ENCODE measurements at places on chromosomes 2 and 18.

DNA sequence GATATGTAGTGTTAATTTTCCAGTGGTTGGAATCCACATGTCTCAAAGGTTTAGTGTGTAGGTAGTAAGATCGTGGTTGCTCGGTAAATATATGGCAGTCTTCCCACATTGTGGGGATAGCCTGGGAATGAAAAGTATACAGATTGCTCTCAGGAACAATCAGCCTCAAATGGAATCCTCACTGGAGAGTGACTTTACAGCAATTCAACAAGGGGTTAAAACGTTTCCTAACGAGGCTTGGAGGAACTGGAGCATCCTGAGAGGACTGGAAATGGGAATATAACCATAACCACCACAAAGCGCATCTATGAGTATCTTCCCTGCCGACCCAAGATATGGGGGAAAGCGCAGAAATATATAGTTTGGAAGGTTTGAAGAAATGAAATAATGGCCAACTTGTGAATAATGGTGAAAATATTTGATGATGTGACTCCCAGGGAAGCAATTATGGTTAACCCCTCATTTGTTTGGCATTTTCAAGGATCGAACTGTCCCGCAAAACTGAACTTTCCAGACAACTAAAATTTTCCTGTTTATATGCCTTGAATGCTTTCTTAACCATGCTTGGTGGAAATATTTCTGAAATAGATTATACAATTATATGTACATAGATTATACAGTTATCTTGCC is 100.7 kb upstream of the FOSL2 start:
- DNase-seq, result no peak

- no peak for DNase-seq
Measured at GRCh38 chr2:9392898-9393765, 30.2 kb downstream of the ITGB1BP1 start.

DNA sequence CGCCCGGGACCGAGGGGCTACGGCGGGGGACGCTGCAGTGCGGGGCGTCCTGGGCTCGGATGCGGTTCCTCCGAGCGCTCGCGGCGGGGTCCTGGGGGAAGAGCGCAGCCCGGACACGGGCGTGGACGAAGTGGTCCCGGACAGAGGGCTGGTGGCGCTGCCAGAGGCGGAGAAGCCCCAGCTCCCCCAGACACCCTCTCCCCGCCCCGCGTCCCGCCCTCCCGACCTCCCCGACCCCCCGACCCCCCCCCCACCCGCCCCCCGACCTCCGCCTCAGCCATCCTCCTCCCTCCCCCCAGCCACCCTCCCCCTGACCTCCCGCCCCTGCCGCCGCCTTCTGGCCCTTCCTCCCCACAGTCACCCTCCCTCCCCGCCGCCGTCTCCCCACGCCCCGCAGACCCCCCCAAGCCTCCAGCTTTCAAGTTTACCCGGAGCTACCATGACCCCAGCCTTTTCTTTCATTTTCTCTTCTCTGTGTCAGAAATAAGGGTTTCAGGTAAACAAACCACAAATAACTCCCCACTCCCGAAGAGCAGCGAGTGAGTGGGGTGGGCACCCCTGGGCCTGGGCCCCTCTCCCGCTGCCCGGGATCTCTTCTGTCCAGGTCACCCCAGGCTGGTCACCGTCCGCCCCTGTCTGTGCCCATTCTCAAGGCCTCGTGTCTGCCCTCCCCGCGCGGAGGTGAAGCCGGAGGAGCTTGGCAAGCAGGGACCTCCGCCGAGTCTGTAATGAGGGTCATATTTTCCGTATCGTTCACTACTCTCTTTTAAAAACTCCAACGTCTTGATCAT is 5.1 kb downstream of the NFATC1 start:
- DNase-seq, result peak; percentile 66

- no peak for DNase-seq
Measured at GRCh38 chr18:58212274-58212673, 168.2 kb downstream of the NEDD4L start.

DNA sequence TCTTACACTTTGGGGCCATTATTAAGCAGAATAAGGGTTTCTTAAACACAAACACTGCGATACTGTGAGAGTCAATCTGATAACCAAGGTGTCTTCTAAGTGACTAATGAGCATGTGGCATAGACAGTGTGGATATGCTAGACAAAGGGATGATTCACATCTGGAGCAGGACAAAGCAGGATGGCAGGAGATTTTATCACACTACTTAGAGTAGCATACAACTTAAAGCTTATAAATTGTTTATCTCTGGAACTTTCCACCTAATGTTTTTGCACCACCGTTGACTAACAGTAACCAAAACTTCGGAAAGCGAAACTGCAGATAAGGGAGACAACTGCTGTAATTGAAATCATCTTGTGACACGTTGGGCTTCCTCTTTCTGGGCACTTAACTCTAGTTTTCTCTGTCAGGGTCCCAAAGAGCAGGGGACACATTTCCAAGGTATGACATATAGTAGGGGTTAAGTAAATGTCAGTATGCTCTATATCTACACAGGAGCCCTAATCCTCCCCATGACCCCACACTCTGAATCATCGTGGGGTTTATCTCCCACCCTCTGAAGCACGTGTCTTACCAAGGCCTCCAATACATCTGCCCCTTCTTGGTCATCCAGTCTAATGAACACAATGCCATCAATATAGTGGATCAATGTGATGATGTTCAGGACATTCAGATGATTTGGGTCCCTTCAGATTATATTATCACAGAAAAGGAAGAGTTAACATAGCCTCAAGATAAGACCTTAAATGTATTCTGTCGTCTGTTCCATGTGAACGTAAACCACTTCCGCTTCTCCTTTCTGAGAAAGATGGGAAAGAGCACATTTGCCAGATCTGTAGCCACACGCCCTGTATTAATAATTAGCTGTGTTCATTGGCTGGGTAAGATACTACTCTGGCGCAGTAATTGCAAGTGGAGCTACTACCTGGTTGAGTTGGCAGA is 78.7 kb downstream of the FTCDNL1 start:
- no peak for DNase-seq

DNA sequence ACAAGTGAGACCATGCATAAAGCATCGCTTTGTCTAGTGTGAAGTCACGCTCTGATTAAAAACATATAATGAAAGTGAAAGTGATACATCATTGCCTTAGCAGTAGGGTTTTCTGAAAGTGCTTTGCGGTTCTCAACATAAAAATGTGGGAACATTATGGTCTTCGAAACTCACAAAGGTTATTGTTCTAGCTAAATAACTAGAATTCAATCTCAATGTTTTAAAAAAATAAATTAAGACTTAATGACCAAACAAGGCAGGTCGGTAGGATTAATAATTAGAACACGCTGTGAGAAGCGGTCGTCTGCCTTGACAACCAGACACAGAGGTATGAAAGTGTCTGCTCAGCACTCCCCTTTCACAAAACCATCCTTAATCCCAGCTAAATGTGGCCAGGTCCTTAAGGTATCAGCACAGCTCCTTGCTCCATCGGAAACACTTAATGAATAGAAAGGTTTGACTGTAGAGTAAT is 42.2 kb downstream of the KLHL14 start:
- no peak for DNase-seq

GRCh38 chr2:22880161-22880560 is 504.8 kb upstream of the KLHL29 start:
- DNase-seq, result no peak

GRCh38 chr2:237649541-237650454 is 22.4 kb downstream of the LRRFIP1 start:
- DNase-seq, result no peak

DNA sequence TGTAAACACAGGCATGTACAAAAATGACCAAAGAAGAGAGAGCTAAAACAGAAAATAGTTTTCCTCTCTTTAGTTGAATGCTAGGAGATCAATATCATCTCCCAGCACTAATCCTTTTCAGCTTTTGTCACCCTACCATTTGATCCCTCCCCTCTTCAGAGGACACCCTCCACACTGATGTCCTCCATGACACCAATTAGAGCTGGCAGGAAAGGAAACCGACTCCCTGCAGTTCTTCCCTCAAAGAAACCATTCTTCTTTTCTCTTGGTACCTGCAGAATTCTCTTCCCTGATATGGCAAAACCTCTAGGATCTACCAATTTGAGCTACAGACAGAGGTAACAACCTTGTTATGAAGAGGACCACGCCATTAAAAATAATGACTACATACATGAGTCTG is 5.3 kb downstream of the EPB41L3 start:
- DNase-seq, result no peak

- no peak for DNase-seq
Measured at GRCh38 chr2:118737684-118738083, 109.8 kb downstream of the EN1 start.

GRCh38 chr18:77140030-77140429 is 7.4 kb upstream of the MBP start:
- DNase-seq, result no peak

GRCh38 chr18:35573531-35573930 is 8.0 kb upstream of the GALNT1 start:
- DNase-seq, result no peak

DNA sequence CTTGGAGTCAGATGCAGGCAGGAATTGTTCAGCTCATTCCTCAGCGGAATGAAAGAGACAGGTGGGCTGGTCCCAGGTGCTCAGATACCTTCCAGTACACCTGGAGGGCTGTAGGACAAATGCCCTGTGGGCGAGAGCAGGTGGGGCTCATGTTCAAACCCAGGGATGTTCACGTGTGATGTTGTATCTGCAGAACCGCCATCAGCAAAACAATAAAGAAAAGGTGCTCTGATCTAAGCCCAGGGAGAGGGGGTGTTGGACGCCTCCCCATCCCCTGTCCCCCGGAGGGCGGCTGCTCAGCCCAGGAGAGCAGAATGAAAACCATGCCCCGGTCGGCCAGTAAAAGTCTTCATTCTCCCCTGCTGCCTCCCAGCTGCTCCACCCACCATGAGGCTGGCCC is 197.4 kb downstream of the HAUS1 start:
- DNase-seq, result no peak

DNA sequence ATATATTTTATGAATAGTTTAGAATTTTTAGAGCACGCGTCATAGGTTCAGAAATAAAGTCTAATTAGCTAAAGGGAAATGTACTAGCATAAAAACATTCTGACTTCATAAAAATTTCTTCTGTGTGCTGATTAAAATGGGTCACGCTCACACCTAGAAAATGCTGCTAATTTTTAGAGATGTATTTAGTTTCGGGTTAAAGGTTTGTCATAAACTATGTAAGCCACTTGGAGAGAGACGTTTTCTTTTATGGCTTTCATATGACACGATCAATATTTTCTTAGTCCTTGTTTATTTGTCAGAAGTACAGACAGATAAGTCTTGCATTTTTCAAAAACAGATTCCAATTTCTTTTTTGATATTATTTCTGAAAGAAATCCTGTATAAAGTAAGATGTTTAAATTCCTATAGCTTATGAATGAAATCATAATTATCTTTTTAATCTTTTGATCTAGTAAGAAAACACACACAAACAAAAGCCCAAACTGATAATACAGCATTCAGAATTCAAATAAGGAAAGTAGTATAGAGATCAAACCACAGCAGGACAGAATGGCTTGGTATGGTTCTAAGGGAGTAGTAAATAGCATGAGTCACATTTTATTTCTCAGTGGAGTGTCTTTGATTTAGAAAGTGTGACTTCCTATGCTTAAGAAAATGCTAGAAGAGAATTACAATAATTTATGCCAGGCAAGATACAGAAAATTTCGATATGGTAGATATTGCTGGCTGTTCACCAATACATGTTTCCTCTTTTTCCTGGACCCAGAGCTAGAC is 236.6 kb downstream of the GPD2 start:
- DNase-seq, result no peak

All from activated CD4-positive, alpha-beta T cell treated with anti-CD3 and anti-CD28 coated beads for 4 hours (primary cell).